ENCODE measurements at places on chromosomes 5 and 9.
A peak's percentile ranks its signal among the peaks of the same experiment; 100 is the strongest.

DNA sequence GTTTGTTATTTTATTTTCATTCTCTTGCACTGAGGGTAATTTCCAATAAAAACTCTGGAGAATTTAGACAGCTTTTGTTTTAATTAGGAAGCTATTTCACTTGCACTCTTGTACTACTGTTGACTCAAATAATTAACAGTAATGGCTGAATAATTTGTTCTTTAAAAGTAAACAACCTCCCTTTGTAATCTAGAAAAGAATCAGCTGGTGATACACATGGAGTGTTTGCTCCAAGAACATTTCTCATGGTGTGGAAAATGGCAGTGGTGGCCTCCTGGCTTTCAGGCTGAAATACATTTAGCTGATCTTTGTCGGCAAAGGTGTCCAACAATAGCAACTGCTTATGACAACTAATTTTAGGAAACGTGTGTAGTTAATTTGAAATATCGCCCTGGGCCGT lies 129.4 kb downstream of the C9orf152 start:
- DNase-seq: peak; percentile 61

GRCh38 chr9:7180247-7180646 lies 422.5 kb downstream of the KDM4C start:
- DNase-seq: no peak

- no peak for DNase-seq
These were observed 134.1 kb downstream of the ROR2 start for GRCh38 chr9:91815896-91816295.

DNA sequence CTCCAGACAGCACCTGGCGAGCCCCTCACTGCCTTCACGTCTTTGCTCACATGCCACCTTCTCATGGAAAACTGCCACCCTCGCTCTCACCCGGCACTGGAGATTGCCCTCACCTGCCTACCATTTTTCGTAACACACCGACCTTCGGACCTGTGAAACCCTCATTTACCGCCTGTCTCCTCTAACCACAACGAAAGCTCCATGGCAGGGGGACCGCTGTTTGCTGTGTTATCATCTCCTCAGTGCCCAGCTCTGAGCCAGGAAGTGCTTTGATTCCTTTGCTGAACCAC lies 109.2 kb upstream of the PHYKPL start:
- DNase-seq: no peak

DNA sequence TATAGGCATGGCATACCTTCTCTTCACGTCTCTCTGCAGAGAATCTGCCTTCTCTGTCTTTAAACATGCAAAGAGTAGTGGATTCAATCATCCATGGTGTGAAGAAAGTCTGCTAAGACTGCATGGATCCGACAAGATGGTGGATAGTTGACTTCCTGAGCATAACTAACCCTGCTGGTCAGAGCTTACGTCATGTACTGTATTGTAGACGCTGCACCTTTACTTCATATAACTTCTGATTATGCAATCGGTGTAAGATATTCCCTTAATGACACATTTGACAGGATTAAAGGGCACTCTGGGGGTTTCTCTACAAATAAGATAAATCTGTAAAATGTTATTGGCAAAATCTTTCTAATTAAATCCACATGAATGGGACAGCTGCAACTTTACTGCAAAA lies 240.3 kb upstream of the NREP start:
- no peak for DNase-seq

GRCh38 chr9:132994410-132995120 lies 16.1 kb downstream of the GFI1B start:
- DNase-seq: no peak

DNA sequence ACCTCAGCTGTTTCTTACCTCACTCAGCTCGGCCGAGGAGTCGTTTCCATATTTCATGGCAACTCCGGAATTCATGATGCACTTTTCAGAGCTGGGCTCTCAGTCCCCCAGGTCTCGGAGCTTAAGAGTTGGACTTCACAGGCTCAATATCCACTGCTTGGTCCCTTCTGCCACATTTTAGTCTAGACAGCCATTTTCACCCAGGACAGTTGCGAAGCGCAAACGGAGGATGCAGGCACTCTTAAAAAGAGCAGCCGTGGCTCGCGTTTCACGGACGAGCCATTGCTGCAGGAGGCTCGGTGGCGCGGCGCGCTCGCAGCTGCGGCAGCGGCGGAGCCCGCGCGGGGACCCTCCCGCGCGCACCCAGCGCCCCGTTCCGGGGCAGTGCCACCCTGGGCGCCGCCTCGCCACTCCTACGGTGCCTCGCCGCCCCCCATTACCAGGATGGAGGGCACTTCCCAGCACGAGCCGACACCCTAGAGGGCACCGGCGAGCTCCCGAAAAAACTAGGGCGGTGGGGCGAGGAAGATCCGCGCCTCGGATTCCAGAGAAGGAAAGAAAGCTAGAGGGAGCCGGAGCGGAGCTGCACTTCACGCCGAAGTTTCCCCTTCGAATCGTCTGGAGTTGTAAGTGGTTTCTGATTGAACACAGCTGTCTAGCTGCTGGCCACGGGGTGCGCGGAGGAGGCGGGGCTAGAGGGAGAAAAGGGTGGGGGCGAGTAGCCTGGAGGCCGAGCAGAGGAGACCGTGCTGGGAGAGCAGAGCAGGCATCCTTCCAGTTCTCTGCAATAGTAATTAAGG lies 140.3 kb downstream of the TSSK1B start:
- DNase-seq: peak; percentile 6

DNA sequence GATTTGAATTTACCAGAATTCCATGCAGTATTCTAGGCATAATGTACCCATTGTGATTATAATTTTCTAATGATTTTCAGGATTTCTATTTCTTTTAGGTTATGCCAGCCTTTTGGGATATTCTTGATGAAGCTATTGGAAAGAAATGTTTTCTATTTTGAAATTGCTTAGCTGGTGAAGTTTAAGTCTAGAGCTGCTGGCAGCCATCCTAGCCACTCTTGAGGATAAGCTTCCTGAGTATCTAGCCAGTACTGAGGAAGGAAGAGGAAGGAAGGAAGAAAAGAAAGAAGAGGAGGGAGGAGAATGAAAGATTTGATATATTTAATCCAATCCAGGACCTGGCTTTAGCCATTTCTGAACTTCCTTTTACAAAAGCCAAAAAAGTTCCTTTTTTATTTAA lies 142.1 kb upstream of the DAB2 start:
- DNase-seq: no peak

GRCh38 chr5:129652349-129653056 lies 95.4 kb upstream of the MINAR2 start:
- DNase-seq: no peak

DNA sequence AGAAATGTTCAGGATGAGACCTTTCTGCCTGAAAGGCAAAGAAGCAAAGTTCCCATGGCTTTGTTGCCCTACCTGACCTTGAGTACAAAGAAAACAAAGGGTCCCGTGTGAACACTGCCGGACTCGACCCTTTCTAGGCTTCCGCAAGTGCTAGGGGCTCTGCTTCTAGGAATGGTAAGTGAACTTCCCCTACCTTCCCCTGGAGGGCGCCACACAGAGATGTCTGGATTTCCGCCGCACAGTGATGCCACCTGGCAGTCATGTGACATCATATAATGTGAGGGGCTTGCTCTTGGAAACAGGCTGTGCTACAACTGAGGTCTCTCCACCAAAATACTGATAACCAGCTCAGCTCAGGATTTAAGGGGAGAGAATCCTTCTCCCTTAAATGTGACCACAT lies 56.6 kb downstream of the HSD17B3 start:
- DNase-seq: no peak

- no peak for DNase-seq
These were observed 21.4 kb downstream of the ZNF608 start for GRCh38 chr5:124725040-124725434.

GRCh38 chr9:75176037-75176436 lies 87.7 kb downstream of the OSTF1 start:
- DNase-seq: no peak

- no peak for DNase-seq
These were observed 205.4 kb downstream of the DCP2 start for GRCh38 chr5:113181853-113182490.

- DNase-seq: no peak
These were observed 19.9 kb downstream of the EHMT1 start for GRCh38 chr9:137638680-137639079.

DNA sequence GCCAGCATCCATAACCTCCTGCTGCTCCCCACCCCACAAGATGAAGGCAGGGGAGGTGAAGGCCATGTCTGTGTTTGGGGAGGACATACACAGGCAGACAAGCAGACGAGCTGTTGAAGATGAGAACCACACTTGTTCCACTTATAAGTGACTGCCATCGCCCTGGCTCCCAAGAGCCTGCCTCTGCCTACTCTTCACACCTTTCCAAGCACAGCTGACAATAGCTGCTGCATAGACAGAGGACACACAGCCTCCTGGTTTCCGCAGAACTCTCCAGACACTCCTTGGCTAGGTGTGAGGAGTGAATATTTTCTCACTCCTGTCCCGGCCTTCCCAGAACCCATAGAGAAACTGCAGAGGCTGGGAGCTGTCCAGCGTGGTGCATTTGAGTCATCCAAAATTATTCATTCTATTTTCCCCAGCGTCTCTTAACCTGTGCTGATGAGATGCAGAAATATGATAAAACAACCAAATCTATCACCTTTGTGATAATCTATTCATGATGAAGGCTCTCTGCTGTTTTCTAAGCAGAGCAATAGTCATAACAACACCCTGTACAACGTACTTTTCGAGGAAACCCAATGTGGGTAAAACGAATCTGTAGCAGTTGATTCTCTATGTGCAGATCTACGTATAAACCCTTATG lies 24.7 kb downstream of the KLF9 start:
- no peak for DNase-seq

DNA sequence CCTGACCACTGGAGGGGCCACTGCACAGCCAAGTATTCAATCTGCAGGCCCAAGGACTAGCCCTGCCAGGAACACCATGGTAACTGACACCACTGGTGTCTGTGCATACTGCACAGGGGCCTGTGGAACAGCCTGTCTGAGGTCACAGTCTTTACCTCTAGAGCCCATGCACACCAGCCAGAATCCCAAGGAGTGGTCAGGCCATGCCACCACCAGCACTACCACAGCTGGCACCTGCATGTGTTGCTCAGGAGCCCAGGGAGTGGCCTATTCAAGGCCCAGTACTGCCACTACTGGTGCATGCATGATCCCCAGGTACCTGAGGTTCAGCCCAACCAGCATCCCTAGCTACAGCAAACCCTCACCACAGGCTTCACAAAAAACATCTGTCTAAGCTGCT lies 546.0 kb upstream of the RGMB start:
- no peak for DNase-seq

DNA sequence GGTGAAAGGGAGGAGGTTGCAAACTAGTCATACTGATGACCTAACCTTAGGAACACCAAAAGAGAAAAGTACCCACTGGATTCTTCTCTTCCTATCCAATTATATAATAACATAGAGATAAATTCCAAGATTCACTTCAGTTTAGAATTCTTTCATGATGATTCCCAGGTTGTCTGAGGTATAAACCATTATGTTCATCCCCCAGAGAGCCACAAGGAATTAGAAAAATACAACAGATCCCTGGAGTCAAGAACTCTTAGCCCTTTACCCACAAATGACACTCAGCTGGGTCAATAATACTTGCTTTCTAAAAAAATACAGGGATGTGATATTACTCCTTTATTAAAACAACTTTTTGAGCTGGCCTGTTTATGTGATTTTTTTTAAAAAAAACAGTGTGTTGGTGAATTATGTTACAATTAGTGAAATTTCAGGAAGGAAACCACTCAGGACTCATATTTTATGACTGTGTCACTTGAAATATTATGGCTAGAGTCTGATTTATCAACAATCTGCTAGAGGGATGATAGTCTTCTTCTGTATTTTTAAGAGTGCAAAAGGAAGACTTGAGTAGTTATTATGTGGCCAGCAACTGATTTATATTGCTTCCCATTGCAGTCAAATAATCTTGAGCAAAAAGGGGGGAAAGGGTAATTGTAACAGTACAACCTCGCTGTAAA lies 338.2 kb downstream of the NFIB start:
- no peak for DNase-seq

DNA sequence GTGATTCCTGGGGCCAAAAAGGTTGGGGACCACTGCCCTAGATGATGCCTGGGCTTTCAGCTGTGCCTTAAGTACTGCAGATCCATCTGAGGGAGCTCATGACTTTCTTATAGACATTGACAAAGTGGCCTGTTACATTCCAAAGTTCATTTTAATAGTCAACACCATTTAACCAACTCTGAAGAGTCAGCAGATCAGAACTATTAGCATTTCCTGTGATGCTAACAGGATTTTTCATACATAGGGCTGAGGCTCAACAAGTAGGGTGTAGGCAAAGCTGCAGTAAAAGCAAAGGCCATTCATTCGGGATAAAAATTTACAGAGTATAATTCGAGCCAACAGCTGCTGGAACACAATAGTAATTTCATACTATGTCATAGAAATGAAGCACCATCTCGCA lies 105.4 kb downstream of the LPAR1 start:
- DNase-seq: no peak

DNA sequence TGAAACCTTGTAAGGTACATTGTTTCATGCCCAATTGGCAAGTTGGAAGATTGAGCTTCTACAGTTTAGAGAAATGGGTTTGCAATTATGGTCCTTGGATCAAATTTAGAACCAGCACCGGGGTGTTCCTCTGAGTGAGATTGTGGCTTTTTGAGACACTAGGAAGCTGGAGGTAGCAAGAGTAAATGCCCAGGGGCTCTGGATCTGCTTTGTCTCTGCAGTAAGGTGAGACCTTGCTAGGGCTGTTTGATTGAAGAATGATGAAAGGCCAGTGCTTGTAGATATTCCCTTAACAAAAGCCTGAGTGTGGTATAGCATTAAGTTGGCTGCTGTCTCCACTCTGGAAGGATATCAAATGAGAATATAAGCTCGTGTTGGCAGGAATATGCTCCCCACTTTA lies 36.0 kb downstream of the WWC1 start:
- no peak for DNase-seq

All from LNCaP clone FGC (cell line).